ENCODE measurements at places on chromosomes 4 and X. TPM values are rescaled to one million over a fixed set of nuclear protein-coding genes. Genes with fewer than 3 reads are reported as not detected.

The KLF3 gene
- 1.9 TPM for total RNA-seq

GRCh38 chr4:185811509-185812364, at the start of gene SORBS2:
TSS of gene SORBS2 (minus strand) at chr4:185812194. CDS start at chr4:185690571, 121,623 bp downstream.
- no peak for DNase-seq

DNA sequence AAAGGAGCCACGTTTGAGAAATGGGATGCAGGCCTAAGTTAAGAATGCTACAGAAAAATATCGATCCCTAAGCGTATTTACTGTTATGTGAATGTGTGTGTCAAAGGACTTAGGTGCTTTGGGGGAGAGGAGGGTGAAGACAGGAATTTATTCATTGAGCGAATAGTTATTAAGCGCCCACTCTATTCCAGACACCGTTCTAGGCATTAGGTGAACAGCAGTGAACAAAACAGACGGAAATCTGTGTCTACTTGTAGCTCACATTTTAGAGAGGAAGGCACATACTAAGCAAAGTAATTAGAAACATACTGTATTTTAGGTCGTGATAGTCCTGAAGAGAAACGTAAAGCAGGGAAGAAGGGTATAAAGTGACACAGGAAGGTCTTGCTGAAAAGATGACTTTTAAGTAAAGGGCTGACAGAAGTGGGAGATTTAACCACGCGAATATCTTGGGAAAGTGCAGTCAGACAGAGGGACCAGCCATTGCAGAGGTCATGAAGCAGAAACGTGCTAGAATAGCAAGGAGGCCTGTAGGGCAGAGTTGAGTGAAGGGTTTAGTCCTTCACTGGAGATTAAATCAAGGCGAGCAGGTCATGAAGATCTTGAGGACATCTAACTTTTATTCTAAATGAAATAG, 541 bp downstream of the AIMP1 start:
- DNase-seq: no peak

- DNase-seq: no peak
Observed at GRCh38 chr4:4625488-4625887, 83.6 kb upstream of the STX18 start.

DNA sequence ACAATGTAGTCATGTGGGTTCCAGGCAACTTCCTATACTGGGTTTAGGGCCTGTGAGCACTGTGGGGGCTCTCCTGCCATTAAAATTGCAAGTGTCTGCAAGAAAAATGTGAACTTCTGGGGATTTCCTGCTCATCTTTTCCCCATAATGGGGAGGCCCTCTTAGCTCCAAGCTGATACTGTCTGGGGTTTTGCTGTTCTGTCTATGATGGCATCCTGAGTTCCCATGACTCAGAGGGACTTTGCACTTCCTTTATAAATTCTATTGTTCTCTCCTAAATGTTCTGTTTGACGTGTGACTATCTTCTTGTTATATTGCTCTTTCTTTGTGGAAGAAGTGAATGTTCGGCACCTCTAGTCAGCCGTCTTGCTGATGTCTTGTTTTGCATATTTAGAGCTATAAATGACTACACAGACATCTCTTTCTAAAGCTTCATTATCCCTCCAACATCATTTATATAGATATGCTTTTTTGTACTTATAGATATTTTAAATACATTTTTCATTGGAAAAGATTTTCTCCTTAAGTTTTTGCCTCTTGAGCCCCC, 465.8 kb downstream of the NAF1 start:
- no peak for DNase-seq

The ADH1A gene
- not detected for total RNA-seq
